ENCODE measurements at places on chromosomes 6 and 20.

GRCh38 chr6:87902383-87902782 is 145.3 kb upstream of the SPACA1 start:
- DNase-seq, result no peak

DNA sequence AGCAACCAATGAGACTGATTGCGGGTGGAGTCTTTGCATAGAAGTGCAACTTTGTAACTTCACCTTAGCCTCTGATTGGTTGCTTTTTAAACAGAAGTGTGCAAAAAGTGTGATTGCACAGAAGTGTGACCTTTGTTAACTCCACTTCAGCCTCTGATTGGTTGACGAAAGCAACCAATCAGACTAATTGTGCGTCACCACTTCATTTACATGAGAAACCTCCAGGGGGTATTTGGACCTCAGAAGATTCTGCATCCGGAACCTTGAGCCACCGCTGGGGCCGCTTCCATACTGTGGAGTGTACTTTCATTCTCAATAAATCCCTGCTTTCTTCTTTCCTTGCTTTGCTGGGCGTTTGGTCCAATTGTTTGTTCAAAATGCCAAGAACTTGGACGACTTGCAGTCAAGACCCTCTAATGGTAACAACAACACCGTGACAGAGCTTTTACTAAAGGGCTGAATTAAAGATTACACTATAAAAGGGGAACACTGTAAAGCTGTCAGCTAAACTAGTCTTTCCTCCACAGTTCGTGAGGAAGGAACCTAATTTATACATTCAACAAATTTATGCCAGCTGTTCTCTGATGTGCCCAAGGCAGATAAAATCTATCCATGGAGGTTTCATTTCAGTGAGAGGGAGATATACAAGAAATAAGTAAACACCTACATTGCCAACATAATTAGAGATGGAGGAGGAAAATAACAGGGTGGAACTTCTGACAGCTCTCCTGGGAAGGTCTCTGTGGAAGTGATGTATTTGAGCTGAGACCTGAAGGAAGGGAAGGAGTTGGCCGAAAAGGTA is 1.4 kb upstream of the HECA start:
- DNase-seq, result peak; percentile 24

GRCh38 chr6:24378473-24379097 is 20.7 kb upstream of the DCDC2 start:
- DNase-seq, result no peak

GRCh38 chr6:91020744-91021143 is 433.9 kb upstream of the MAP3K7 start:
- no peak for DNase-seq

DNA sequence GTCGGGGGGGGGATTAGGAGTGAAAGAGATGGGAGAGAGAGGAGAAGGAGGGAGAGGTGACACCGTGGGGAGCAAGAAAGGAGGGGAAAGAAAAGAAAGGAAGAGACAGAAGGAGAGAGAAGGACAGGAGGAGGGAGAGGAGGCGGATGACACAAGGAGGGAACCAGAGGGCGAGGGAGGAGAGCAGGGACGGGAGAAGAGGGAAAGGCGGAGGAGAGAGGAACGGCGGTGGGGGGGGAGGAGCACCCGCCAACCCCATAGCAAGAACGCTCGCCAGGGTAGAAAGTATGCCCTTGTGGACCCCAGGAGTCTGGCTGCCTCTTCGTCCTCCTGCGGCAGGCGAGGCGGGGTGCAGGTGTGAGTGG is 4.5 kb upstream of the INSM1 start:
- DNase-seq, result peak; percentile 69

GRCh38 chr6:9606435-9607134 is 808.3 kb downstream of the TFAP2A start:
- DNase-seq, result no peak

DNA sequence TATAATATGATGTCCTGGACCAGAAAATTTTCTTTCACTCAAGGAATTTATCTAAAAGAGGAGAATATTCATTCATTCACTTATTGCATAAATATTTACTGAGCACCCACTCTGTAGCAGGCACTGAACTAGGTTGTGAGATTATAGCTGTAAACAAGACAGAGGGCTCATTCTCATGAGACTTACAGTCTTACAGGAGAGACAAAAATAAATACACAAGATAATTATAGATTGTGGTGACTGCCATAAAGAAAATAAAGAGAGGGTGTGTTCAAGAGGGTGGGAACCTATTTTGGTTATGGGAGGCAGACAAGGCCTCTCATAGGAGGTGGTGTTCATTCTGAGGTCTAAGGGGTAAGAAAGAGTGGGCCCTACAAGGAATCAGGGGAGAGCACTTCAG is 109.9 kb upstream of the SUPT3H start:
- DNase-seq, result no peak

DNA sequence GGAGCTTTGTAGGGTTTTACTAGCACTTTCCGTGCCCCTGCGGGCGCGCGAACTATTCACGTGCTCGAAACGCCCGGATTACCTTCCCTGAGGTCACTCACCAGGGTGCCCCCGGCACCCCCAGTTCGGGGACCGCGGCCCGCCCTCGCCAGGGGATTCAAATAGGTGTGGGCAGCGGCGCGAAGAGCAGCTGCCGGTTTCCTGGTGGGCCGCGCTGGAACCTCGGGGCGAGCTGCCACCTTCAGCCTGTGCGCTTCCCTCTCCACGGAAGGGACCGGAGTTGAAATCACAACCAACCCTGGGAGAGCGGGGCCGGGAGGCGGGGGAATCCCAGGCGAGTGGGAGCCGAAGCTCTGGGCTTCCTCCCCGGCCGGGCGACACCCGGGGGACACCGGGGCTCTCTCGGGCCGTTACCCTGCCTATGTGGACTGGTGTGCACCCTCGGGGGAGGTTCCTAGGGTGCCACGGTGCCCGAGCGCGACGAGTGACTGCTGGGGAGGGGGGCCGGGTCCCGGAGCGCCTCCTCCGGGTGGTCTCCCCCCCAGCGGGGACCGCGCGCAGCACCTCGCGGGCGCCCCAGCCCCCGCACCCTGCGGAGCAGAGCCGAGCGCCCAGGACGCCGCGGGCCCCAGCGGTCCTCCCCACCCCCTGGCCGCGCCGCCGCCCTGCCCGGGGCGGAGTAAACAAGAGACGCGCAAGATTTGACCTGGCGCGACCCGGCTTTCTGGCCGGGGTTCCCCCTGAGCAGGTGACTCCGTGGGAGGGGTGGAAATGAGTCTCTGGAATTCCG is 2.1 kb upstream of the HIVEP2 start:
- peak; percentile 75 for DNase-seq

GRCh38 chr6:5285526-5285925 is 24.2 kb downstream of the FARS2 start:
- DNase-seq, result no peak

- DNase-seq, result no peak
These were observed 502.3 kb downstream of the C6orf118 start for GRCh38 chr6:164807125-164807524.

DNA sequence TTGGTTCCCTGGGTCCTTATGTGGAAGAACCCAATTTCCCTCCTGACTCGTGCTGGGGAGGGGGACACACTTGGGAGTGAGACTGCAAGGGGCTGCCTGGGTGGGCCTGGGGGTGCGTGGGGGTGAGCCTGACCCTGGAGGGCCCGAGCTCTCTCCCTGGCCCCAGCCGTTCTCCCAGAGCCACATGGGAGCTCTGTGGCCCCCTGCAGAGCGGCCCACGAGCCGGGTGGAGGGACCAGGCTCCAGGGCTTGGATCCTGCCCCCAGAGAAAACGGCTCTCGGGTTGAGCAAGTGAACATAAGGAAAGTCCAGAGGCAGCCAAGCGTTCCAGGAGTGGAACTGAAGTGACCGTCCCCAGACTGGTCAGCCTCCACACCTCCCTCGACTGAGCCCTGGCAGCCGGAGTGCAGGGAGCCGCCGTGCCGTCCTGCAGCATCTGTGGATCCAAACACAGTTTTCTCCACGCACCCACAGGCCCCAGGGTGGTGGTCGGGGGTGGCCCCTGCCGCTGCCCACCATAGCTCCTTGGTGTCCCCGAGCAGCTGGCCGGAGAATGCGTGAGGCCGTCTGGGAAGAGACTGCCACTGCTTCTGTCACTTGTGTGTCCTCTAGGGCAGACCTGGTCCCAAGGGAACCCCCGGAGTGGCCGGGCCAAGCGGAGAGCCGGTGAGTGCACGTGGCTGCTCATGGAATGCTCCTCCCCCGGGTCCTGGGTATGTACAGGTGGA is 10.6 kb downstream of the COL9A3 start:
- DNase-seq, result no peak

DNA sequence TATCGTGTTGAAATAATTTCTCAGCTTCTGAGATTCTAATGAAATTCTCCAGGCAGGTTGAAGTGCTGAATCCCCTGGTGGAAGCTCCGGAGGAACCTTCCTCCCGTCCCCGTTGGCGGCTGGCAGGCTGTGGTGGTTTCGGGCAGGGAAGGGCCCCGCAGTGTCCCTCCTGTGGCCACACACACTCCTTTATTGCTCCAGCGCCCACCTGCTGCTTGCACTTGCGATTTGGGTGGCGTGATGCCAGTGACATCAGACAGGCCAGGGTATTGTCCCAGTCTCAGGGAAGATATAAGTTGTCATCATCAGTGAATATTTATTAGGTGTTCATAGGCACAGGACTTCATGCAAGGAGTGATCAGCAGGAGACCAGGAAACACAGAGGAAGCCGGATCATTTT is 530.4 kb downstream of the QKI start:
- peak; percentile 25 for DNase-seq

DNA sequence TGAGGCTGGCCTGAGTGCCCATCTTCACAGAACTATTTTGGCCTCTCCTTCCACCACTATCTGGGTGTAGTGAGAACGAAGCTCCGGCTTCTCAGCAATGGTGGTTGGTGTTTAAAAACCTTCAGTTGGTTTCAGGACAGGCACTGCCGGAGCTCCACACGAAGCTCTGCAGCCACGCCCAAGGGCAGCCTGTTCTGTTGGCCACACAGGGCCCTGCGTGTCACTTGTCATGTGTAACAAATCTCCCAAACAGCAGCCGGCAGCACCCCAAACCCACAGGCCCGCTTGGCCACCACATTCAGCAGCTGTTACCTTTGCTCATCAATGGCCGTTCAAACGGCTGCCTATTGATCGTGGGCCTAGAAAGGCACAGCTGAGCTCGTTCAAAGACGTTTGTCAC is 97.5 kb downstream of the ERMARD start:
- DNase-seq, result no peak

DNA sequence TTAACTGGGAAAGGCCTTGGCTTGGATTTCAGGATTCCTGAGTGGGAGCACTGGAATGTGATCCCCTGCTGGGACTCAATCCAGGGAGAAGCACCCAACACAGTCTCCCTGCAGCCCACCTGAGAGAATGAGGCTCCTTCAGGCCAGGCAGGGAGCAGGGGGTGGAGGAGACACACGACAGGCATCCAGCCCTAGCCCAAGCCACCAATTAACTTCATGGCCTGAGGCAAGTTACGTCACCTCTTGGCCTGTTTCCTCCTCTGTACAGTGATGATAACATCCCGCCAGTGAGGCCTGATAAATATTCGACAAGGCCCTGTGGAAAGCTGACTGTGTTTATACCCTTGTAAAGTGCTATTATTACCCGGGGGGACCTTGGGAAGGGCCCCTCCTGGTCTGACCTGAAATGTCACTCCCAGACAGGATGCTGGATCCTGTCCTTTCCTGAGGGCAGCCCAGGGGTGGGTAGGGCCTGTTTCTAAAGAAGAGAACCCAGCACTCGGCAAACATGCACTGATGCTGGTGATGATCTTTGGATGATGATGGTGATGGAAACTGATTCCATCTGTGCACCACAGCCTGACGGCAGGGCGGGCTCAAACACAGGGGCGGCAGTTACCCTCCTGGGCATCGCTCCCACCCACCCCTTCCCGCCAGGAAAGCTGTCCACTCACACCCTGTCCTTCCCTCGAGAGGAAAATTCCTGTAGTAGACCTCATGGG is 12.4 kb downstream of the FRS3 start:
- no peak for DNase-seq

DNA sequence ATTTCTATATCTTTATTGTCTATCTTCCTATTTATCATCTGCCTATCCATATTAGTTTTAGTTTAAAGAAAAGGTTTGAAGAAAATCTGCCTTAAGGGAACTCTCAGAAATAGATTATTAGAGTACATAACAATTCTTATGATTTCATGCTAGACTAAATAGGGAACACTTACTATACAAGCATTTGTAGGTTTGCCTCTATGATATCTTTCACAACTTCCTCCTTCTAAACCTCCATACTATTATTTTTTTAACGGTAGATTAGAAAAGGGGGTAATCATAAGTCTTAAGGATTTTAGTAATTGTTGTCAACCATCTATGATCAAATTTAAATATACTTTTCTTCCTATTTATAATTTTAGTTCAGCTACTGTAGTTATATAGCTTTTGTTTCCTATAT is 11.6 kb upstream of the DSE start:
- no peak for DNase-seq

DNA sequence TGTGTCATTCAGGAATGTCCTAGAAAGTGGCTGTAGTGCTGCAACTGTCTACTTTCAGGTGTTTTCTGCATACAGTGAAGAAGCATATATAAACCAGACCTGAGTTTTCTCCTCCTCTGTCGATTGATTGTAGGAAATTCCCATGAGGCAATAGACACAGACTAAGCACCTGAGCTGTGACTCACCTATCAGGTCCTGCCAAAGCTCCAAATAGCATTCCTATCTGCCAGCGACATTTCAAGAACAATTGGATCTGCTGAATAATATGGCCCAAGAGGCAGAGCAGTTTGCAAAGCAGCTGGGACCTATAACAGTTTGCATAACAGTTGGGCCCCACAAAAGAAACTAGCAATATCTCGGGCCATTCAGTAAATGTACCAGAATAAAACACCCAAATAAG is 360.4 kb downstream of the HAO1 start:
- no peak for DNase-seq

- DNase-seq, result no peak
These were observed 60.0 kb upstream of the EZR start for GRCh38 chr6:158879180-158879579.

GRCh38 chr6:2488578-2488977 is 243.2 kb upstream of the GMDS start:
- DNase-seq, result no peak

Data from G401 (cell line).